CD4-positive, alpha-beta T cell treated with Interferon gamma for 1 hour (primary cell): ENCODE measurements at places on chromosomes 3 and 15.

DNA sequence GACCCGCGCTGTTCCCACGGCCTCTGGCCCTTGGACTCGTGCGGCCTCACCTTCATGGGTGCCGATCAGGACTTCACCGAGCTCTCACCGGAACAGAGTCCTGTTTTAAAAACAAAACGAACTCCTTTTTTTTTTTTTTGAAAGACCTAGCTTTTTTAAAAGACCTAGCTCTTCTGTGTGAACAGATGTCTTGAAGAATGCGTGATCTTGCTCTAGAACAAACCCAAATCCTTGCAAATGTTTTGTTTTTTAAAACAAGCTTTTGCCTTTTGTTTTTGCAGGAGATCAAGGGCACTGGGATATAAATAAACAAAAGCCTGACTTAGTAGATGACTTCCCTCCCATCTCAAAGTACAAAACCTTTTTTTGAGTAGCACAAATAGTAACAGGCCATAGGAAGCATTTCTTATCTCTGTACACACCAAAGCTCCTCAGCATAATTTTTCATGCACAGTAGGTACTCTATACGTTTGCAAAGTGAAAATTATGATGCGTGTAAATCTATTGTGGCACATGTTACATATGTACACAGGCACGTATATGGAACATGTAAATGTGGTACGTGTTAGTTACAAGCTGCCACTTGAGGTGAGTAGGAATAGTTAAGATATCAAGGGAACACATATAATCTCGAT, 1.1 kb upstream of the MSL2 start:
- DNase-seq, result no peak

- DNase-seq, result no peak
Measured at GRCh38 chr15:69592954-69593353, 140.3 kb downstream of the RPLP1 start.

GRCh38 chr3:21934591-21934990, 183.6 kb upstream of the ZNF385D start:
- DNase-seq, result no peak

DNA sequence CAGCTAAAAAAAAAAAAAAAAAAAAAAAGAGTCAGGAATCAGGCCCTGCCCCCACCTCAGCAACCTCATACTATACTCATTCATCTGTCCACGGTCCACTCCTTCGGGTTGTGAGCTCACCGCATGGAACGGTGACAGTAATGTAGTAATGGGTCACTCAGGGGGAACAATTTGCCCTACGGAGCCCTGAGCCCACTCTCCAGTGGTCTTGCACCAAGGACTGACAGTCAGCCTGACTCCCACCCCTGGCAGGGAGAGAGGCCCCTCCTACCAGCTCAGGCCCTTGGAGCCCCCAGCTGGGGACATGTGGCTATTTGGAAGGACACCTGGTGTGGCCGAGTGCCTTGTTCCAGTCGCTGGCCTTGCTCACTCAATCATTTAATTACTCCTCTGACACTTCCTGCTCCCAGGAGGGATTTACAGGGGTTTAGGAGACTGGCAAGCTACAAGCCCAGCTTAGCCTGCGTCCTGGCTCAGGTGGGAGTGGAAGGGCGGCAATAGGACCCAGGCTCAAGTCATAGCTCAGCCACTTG, 19.9 kb upstream of the CACNA2D2 start:
- DNase-seq, result no peak

DNA sequence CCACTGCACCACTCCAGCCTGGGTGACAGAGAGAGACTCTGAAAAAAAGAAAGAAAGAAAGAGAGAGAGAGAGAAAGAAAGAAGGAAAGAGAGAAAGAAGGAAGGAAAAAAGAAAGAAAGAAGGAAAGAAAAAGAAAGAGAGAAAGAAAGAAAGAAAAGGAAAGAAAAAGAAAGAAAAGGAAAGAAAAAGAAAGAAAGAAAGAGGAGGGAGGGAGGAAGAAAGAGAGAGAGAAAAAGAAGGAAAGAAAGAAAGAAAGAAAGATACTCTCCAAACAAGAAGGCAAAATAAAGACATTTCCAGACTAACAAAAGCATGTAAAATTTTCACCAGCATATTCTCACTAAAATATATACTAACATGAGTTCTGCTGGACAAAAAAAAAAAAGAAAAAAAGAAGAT, 228.7 kb downstream of the DPH6 start:
- DNase-seq, result no peak

DNA sequence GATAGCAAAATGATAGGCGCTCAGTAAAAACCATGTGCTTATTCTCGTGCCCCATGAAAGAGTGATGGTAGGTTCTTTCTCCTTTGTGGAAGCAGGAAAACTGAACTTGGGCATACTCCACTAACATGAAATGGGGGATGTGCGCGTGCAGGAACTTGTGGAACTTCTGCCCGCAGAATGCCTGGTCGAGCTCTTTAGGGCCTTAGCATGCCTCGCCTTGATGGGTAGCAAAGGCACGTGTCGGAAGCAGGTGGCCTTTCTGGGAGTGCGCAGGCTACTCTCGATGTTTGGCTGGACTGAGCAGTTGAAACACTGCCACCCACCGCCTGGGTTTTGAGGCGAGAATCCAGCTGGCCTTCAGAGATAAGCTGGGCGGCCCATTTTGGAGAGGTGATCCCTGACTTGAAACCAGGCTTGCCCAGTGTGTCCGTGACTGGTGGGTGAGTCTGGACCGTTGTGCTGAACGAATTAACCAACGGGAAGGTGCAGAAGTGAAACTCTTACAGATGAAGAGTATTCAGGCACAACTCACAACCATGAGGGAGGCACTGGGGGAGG, 842 bp downstream of the PCCB start:
- DNase-seq, result peak; percentile 11

DNA sequence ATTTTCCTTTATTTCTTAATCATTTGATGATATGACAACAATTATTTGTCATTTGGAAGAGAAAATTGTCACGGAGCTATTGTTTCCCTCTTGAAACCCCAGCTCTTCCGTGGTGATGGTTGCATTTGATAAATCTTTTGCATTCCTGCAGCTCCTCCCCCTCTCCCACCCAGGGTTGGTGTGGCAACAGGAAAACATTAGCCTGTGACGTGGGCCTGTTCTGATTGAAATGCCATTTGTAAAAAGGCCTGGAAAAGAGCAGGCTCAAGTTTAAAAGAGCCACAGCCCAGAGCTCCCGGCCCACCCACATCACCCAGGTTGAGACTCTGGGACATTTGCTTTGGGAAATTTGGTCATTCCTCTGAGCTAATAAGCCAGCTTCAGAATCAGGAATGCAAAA, 282.5 kb downstream of the RPLP1 start:
- no peak for DNase-seq

GRCh38 chr3:30530084-30530483, 76.3 kb upstream of the TGFBR2 start:
- DNase-seq, result no peak

GRCh38 chr3:71062952-71063772, 520.4 kb downstream of the FOXP1 start:
- no peak for DNase-seq

DNA sequence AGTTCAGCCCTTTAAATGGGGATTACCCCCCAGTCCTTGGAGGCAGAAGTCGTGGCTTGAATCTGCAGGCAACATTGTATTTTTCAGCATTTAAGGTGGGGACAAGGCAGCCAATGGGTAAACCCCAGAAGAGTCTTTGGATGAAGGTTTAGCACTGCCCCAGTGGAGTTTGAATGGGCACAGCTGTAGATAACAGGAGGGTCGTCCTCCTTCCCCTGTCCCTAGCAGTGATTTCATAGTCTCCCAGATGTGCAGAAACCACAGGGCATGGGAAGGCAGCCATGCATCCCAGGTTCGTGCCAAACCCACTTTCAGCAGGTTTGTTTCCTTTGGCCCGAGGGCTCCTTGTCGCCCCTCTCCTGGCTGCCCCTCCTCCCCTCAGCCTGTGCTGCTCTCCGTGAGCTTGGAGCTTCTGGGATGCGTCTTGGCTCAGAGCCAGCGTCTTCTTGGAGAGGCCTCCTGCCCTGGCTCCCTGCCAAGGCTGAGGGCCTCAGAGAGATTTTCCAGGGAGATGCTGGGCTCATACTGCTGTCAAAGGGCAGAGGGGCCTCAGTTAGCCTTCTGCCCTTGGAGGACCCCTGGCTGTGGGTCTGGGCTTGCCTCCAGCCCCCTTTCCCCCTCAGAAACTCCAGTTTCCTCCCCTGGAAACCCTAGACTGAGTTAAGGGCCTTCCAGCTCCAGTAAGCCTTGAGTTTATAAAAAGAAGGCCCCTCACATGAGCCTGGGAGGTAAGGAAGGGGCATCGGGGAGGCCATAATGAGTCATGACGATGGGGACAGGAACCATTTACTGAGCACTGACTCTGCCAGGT, 48.9 kb upstream of the POLG start:
- DNase-seq, result no peak

DNA sequence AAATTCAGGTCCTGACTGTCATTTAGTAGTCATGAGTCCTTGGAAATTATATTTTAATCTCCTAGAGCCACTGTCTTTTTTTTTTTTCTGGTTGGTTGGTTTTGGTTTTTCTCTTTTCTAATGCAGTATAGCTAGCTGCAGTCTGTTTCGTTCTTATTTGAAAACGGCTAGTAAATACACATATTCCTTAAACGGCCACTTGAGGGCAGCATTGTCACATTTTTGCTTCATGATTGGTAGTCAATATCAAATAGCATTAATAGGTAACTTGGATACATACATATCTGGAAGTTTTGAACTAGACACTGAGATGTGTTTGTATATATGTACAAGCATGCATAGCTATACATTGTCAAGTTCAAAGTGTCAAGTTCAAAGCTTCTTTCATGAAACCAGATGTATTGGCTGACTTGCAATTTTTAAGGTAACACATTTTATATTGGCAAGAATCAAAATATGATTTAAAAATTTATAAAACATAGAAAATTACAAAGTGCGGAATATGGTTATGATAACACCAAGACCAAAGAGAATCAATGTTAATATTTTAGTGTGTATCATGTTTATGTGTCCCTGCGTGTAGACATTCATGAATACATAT, 22.5 kb downstream of the GABRA5 start:
- DNase-seq, result no peak

GRCh38 chr3:43048470-43048869, 57.4 kb downstream of the POMGNT2 start:
- no peak for DNase-seq

GRCh38 chr3:122101646-122102045, 46.5 kb downstream of the CD86 start:
- no peak for DNase-seq

DNA sequence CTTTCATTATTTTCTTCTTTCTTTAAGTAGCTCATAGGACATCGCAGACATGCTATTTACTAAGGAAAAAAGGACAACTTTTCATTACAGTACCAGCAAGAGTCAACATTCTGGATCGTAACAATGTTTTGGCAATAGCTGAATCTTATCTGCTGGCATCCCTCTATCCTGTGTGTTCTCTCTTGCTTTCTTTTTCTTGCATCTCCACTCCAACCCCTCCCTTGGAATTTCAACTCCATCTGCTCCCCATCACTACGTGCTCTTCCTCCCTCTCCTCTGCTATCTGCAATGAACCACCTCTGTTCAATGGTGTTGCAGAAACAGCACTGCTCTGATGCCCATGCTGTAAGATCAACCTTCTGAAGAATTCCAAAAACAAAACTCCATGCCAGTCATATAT, 106.6 kb downstream of the FBN1 start:
- DNase-seq, result no peak

DNA sequence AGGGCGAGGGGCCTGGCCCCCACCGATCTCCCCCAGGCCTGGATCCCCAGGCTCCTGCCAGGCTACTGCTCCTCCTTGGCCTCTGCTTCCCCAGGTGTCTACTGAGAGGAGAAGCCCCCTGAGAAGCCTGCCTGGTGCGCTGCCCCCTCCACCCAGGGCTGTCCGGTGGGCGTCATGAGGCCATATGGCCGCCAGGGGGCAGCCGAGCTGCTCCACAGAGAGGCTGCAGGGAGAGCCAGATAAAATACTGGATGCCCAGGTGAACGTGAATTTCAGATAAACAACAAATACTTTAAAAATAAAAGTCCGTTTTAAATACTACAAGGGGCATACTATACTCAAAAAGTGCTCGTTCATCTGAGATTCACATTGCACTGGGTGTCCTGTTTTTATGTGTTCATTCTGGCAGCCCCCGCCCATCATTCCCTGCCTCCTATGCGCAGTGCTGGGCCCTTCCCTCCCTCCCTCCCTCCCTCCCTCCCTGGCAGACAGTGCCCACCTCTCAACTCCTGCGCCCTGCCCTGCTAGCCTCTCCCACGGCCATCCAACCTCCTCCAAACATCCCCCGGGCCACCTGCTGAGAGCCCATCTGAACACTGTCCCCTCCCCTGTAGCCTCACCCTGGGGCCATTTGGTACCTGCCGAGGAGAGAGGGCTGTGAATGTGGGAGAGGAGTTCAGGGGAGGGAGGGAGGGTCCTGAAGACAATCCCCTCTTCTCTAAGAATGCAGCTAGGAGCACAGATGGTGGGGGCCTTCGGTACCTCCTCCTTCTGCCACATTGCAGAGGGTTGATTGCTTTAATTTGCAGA, 29.6 kb downstream of the PSTPIP1 start:
- peak; percentile 56 for DNase-seq

DNA sequence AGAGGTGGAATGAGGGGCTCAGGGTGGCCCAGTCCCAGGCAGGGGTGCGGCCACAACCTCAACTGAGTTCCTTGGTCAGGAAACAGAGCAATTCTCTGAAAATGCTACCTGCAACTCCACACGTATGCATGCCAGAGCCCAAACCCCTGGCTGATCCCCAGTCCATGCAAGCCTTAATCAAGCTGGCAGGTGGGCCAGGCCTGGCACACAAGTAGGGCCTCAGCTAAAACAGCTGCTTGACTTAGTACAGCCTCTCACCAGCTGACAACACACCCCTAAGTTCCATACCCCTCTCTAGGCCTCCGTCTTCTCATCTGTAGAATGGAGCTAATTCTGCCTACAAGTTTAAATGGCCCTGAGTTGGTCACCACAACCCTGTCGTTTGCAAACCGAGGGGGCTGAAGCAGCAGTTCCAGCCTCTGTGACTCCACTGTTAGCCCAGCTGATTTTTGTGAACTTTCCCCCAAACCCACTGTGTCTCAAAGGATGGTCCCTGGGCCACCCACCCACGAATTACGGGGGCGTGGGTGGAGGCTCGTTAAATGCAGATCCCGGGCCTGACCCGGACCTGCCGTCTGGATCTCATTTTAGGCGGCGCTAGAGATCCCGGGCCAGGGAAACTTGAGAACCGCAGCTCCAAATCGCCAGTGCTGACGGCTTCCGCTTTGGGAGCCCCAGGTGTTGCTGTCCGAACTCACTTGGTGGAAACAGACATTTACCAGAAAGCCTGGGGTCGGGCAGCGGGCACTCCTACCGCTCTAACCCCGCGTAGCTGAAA, 927 bp downstream of the CHDH start:
- DNase-seq, result no peak

DNA sequence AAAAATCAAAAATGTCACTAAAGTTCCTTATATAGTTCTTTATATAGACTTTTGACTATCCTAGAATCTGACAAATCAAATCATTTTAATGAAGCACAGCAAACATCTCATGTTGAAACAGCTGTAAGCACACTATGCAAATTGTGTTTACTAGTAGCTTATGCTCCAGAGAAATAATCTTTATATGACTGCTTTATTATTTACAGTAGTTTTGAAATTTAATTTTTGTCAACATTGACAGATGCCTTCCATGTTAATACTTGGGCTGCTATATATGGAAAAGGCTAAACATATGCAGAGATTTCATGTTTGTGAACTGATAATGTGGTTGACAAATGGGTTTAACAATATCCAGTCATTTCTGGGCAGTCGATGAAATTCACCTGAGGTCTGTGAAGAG, 616.8 kb downstream of the TAFA4 start:
- DNase-seq, result no peak
